Body of pancreas (tissue), 4 donors: ENCODE measurements at places on chromosomes 5 and 9.

DNA sequence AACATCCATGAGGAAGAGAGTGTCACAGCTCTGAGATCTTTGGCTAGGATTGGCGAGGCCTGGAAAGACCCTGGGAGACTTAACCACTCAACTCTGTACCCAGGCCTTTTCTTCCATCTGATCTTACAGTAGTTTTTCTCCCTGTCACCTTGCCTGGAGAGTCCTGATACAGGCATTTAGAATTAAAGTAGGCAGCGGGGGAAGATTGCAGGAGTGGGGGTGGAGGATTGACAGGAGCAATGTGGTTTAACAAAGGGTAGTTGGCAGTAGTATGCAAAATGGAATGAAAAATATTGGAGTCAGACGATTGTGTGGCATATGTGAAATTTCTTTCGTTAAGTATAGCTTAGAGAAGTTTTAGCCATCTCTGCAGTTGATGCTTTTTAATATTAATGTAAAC is 16.9 kb downstream of the TMEFF1 start:
- peaks cover 2% of the 10 kb centered on the region for H3K27me3 ChIP-seq
- H3K4me1 ChIP-seq = no peaks in the 10 kb centered on the region
- no peaks in the 10 kb centered on the region for H3K36me3 ChIP-seq
- H3K27ac ChIP-seq = no peak overlapping the region

DNA sequence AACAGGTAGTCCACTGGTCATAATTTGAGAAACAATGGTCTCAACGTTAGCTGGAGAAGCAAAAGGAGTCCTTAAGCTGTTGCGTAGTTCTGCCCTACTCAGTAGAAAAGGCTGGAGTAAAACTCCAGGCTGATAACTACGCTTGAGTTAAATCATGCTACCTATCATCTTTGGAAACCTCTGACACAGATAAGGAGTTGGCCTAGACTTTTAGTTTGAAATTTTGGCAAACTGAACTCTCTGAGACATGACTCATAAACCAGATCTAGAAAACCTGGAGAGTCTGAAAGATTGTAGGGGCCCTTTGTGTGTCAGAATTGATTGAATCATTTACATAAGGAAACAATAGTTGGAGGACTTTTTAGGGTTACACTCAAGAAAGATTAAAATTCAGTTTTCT is 26.3 kb downstream of the NMUR2 start:
- no peaks in the 10 kb centered on the region for H3K27me3 ChIP-seq
- no peak overlapping the region for H3K27ac ChIP-seq
- H3K4me3 ChIP-seq = no peak overlapping the region
- DNase-seq = no peak
- no peaks in the 10 kb centered on the region for H3K36me3 ChIP-seq

DNA sequence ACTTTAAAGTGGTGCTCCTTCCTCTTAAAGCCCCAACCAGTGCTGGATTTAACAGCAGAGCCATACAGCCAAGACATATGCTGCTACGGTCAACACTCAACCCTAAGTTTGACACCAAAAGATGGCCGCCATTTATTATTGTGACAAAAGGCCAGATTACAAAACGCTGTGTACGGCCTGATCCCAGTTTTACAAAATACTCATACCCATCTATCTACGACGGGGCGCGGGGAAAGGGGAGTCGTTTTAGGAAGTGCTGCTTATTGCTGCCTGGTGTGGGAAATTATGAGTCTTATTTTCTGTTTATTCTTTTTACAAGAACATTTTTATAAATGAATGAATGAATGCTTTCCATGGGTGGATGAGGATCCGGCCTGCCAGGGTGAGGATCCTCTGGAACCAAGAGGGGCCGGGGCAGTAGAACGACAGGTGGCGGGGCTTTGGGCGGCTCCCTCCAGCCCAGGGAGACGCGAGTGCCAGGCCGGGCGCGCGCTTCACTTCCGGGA is 457 bp upstream of the IDNK start:
- H3K4me3 ChIP-seq = peak overlapping the region; percentile 68
- H3K36me3 ChIP-seq = no peaks in the 10 kb centered on the region
- H3K4me1 ChIP-seq = peaks cover 20% of the 10 kb centered on the region
- no peaks in the 10 kb centered on the region for H3K27me3 ChIP-seq
- no peak for DNase-seq

GRCh38 chr9:104977580-104977979 is 49.6 kb upstream of the ABCA1 start:
- no peaks in the 10 kb centered on the region for H3K36me3 ChIP-seq
- no peak overlapping the region for H3K27ac ChIP-seq
- no peaks in the 10 kb centered on the region for H3K27me3 ChIP-seq
- no peak overlapping the region for H3K4me3 ChIP-seq

DNA sequence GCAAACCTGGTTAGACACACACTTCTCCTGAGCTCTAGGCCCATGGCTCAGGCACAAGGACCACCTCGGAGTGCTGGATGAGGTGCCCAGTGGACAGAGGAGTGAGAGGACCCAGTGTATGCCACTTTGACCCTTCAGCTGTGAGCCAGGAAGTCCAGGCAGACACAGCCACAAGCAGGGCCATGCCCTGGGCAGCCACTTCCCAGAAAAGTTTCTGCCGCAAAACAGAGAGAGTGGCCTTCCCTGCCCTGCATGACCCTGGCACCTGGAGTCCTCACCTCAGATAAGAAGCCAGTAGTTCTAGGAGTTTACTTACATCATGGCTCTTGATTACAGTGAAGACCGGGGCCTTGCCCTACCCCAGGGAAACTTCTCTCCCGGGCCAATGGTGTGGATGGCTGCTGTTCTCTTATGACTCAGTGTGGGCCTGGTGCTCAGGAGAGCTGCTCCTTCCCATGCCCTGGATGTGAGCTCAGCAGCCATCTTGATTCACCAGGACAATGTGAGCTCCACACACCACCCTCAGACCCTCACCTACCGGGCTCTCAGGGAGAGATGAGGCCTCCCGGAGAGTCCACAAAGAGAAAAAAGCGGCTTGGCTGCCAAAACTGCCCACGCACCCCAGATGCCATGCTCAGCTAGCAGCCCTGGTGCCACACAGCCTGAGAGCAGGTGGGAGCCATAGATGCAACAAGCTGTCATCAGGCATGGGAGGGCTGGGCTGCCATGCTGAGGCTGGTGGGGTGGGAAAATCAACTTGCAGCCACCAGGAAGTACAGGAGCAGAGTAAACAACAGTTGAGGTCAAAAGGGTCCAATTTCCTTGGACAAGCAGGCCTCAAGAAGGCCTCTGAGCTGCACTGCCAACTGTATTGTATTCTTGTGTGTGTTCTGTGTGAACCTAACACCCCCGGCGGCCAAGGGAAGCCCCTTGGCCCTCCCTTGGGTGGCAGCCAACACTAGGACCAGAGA is 11.7 kb upstream of the IRF1 start:
- no peaks in the 10 kb centered on the region for H3K36me3 ChIP-seq
- peaks cover 54% of the 10 kb centered on the region for H3K4me1 ChIP-seq
- DNase-seq = no peak
- H3K27ac ChIP-seq = peak overlapping the region; percentile 98

DNA sequence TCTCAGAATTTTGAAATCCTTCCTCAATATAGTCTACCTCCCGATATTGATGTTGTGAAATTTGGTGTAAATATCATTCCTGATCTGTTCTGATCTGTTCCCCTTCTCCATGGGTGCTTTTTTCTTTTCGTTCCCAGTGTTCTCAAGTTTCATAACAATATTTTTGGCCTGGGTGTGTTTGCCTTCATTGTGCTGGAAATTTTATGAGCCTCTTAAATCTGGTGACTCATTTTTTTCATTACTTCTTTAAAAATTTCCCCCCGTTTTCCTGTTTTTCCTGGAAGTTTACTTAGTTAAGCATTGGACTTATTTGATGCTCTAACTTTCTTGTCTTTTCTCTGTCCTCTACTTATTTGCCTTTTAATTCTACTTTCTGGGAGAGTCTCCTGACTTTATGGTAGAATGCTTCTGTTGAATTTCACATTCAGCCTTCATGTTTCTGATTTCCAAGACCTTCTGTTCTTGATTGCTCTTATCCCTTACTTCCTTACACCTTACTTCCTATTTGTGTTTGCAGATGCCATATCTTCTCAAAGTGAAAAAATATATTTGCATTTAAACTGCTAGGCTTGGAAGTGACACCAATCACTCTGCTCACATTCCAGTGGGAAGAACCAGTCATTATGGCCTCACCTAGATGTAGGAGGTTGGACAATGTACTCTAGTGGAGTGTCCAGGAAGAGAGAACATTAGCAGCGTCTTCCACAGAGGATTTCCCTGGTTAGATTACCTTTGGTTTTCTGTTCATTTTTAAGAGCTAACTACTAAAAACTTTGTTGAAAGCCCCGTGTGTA is 441.9 kb downstream of the ARHGEF28 start:
- H3K27me3 ChIP-seq = no peaks in the 10 kb centered on the region
- no peak for DNase-seq
- H3K27ac ChIP-seq = no peak overlapping the region
- H3K4me1 ChIP-seq = peaks cover 3% of the 10 kb centered on the region
- no peak overlapping the region for H3K4me3 ChIP-seq
